Activated CD8-positive, alpha-beta memory T cell treated with anti-CD3 and anti-CD28 coated beads, Interleukin-2, amount 50 U/mL, for 4 hours (primary cell): ENCODE measurements at places on chromosomes 3 and 15.

DNA sequence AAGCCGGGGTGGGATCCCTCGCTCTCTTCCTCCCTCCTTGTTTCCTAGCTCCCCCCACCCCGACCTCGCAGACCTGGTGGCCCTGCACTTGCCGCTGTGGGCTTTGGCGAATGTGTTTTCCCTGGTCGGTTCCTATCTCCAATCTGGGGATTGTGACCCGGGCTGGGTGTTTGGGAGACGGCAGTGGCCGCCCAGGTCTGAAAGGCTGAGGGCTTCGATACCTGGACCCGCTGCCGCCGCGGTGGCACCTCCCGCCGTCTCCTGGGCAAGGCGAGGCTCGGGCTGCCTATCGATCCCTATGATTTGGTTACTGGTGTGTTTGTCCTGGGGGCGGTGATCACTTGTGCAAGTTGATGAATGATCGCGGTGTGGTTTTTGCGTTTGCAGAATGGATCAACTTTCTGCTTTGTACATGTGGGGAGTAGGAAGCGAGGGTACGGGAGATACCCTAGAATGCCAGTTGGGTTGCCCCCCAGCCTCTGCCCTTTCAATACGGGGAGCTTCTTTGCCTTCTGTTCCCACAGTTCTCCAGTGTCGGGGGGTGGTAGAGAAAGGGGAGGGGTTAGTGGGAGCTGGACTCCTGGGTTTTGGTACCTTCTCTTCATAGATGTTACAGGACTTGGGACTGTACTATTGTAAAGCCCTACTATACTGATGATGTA is 3.0 kb downstream of the BBX start:
- DNase-seq, result peak; percentile 22

- no peak for DNase-seq
Measured at GRCh38 chr15:76105391-76105790, 45.6 kb downstream of the TMEM266 start.

- DNase-seq, result no peak
Measured at GRCh38 chr3:120563356-120564022, 32.6 kb upstream of the NDUFB4 start.

DNA sequence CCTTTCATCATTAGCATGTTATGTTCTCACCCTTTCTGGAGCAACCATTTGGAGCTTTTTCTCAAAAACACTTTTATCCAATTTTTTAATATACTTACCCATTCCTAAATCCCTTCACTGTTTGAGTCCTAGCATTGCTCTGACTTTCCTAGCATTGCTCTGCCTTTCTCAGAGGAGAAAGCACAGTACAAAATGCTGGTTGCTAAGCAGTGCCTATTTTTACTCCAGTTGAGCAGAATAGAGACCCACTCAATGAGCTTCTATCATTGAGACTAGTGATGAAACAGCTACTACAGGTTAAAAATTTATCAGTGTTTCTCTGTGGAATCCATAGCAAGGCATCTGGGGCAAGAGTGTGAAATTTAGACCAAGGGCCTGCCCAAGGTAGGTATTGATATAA is 21.8 kb upstream of the IL1RAP start:
- DNase-seq, result no peak

- DNase-seq, result no peak
Measured at GRCh38 chr3:42151596-42152168, 60.5 kb downstream of the TRAK1 start.

GRCh38 chr15:48366584-48367312 is 35.5 kb downstream of the DUT start:
- DNase-seq, result no peak
